ENCODE measurements at places on chromosomes 6 and 20.

DNA sequence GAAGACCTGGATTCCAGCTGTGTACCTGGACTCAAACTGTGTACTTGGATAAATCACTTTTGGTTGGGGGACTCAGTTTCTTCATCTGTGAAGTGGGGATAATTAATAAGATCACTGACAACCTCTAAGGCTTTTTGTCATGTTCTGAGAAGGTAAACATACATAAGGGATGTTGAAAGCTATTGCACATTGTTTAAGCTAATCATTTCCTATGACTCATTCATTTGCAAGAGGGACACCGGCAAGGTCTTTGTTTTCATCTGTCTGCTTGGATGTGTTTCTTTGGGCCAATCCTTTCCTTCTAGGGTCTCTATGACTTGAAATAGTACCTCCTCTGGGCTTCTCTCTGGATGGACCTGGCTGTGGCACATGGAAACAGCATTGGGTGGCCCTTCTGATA, 6.8 kb downstream of the PROKR2 start:
- no peak for DNase-seq

- no peak for DNase-seq
These were observed 79.1 kb upstream of the MAFB start for GRCh38 chr20:40768105-40768504.

- no peak for DNase-seq
These were observed 27.0 kb downstream of the ITCH start for GRCh38 chr20:34389954-34390555.

DNA sequence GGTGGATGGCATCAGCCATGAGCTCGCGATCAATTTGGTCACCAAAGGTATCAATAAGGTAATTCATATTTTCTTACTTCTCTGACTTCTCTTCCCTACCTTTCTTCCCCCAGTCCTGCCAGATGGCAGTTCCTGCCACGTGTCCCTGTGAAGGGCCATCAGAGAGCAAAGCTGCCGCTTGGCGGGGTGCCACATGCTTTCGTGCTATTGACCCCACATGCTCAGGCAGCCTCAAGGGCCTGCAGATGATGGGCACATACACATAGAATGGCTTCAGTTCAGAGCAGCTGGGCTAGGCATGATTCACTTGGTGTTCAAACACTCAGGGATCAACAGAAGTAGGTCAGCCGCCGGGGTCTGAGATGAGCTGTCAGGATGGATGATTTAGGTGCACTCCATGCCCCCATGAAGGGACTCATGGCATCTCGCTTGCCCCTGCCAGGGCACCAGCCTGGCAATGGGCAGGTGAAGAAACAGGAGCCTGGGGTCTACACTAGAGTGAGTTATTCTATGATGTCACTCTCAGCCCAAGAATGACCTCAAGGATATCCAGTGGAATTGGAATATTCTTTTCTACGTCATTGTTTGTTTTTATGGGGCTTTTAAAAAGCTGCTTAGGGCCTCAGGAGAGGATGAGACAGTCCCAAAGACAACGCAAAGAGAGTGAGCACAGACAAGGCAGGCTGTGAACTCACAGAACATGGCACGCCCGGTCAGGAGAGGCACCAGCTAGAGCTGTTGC, 25.5 kb downstream of the BANF2 start:
- no peak for DNase-seq

GRCh38 chr6:124203812-124204167, 400.1 kb downstream of the NKAIN2 start:
- no peak for DNase-seq

- DNase-seq = no peak
These were observed 218.8 kb upstream of the PDE10A start for GRCh38 chr6:165881806-165882205.

- DNase-seq = no peak
These were observed 42.9 kb downstream of the LINC00237 start for GRCh38 chr20:21063276-21063675.

GRCh38 chr6:9537381-9537780, 877.5 kb downstream of the TFAP2A start:
- DNase-seq = no peak

- DNase-seq = no peak
These were observed 16.9 kb downstream of the CDH22 start for GRCh38 chr20:46291401-46291800.

All from fibroblast of skin of left biceps (primary cell).